ENCODE measurements at places on chromosomes 2 and 18.

GRCh38 chr2:180056367-180057118 lies 49.4 kb upstream of the CWC22 start:
- no peak for ATAC-seq

- no peak for ATAC-seq
Observed at GRCh38 chr2:109234355-109234754, 105.3 kb downstream of the SH3RF3 start.

DNA sequence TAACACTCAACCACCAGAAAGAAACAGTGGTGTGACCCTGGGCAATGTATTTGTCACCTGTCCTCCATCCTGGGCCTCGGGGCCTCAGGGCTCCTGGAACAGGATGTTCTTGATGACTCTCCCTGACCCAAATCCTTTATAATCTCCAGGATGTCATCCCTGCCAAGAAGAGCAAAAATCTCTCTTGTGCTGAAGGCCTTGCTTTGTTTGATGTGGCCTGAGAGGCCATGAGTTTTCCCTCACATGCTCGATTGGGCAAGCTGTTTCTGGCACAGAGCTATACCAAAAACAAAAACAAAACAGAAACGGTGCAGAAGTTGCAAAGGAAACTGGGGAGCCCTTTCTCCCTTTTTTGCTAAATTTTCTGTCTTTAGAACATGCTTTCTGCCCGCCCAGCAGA lies 35.7 kb upstream of the ST3GAL5 start:
- ATAC-seq = peak; percentile 28

DNA sequence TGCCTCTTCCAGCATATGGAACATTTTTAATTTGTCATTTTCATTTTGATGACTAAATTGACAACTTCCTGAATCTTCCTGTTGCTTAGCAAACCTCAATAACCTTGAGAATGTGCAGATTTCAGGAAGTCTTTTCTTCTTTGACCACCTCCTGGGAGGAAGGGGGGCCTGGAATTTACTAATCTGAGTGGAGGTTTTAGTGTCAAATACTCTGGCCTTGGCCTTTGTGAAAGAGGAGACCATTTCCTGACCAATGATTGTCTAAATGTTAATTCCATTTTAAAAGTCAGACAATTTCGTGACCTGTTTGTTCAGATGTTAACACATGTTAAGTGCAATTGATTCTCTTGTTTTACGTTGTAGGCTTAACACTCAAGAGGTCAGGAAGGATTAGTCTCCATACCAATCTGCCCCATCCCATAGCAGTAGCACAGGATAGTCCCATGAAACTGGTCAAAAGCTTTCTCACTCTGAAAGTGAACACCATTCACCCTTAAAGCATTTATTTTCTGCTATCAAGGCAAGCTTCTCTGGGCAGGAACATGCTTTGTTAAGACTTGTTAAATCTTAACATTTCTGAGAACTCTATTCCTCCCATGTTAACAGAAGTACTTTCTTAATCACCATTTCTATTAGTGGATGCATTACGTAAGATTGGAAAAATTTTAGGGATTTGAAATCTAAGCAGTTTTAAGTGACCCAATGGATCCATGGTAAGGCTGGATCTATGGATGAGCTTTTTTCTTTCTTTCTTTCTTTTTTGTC lies 219.6 kb downstream of the RND3 start:
- no peak for ATAC-seq

DNA sequence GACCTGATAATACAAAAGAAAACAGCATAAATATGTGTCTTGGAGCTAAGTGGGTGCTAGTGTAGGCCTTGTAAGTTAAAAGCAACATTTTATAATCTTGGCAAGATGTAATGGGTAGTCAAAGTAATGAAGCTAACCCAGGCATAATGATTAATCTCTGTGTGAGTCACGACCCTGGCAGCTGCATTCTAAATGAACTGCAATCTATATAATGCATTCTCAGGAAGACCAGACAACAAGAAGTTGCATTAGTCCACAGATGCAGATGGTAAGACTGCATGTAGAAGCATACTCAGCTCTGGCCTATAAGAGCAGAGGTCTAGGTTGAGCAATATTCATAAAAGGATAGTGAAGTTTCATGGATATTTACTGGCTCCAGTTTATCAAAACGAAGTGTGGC lies 85.6 kb upstream of the ETAA1 start:
- ATAC-seq = peak; percentile 90

DNA sequence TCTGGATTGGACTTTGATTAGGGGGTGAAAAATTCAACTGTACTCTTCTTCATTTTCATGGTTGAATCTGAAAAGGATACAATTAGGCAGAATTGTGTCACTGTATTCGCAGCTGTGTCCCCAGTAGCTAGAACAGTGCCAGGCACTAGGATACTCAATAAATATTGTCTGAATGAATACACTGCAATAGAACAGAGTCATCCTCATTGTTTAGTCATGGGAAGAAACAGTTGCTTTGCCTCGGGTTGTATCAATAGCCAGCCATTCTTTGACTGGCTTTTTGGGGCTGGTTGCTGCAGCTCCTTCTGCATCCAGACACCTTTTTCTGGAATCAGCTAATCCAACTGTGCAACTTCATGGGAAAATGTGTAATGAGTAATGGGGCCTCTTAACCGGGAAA lies 18.1 kb upstream of the DYNC1I2 start:
- no peak for ATAC-seq

DNA sequence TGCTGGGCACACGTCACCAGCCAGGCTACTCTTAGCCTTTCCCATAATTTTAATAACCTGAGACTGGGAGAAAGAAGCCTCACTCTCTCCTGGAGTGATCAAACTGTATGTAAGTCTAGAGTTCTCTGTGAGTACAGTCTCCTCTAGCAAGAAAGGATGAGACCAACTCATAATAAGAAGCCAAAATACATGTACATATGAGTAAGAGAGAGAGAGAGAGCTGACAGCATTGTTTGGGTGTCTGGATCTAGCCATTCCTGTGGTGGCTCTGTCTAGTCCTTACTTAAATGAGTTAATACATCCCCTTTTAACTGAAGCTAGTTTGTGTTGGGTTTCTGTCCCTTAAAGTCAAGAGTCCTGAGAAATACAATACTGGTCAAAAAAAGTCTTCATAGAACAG lies 26.0 kb upstream of the ANXA4 start:
- no peak for ATAC-seq

DNA sequence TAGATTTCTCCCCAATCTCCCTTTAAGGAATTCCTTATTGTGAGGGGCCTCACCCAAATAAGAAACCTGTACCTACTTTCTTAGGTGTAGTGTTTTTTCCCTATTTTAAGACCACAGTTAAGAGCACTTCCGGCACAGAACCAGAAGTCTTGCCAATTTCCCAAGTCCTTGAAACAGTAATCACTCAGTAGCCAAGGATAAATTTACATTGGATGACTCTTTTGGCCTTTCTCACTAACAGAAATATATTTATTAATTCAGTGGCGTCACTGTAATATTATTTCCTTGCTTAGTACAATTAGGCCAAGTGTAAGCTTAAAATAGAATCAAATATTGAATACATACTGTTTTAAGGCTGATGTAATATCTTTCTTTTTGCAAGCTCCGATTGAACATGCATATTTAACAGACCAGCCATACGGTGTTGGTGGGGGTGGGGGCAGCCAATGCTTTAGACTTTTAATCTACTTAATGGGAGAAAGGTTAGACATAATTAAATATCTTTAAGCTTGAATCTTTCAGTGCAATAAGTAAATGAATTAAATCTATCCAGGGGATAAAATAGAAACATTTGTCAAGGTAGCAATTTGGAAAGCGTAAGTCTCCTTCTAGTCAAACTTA lies 50.8 kb upstream of the ITGA6 start:
- ATAC-seq = peak; percentile 54

- ATAC-seq = no peak
Observed at GRCh38 chr2:230234122-230234722, 8.7 kb downstream of the SP140 start.

DNA sequence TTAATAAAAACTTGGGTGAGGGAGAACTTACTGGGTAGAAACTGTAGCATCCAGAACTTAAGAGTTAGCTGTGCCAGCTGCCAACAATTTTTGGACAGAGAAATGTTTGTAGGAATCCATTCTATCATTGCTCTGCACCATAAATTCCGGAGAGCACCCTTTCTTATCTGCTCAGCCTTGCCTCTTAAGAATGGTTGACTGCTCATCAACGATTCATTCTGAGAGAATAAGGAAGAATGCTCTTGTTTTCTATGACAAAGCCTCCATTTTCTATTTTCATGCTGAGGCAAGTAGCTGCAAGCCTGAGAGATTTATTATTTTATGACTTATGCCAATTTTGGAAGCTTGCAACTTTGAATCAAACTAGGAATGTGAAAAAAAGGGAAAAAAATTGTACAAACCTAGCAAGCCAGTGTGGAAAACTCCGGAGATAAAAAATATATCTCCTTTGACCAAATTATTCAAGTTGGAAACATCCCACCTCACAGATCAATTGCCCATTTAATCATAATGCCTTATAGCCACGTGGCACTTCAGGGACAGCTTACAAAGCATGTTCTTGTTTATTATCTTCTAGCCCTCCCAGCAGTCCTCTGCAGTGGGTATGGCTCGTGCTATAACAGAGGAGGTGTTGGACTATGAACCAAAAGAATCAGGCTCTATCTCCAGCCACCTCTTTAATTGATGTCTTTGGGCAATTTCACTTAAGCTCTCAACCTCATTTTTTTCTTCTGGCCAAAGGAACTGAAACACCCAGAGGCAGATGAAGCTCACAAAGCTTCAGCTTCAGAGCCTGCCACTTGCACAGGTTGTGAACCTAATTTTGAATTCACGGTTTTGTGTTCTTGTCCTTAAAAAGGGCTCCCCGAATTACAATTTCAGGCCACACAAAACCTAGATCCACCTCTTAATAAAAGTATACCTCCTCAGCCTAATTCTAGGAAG lies 40.9 kb upstream of the ATL2 start:
- no peak for ATAC-seq

- ATAC-seq = peak; percentile 93
Observed at GRCh38 chr2:9555297-9556120, at the start of gene ADAM17. Gene ADAM17, minus strand, starts transcription at chr2:9555830. Its CDS starts 225 bp downstream, at chr2:9555605.

- ATAC-seq = no peak
Observed at GRCh38 chr18:57518533-57518932, 68.0 kb downstream of the FECH start.

DNA sequence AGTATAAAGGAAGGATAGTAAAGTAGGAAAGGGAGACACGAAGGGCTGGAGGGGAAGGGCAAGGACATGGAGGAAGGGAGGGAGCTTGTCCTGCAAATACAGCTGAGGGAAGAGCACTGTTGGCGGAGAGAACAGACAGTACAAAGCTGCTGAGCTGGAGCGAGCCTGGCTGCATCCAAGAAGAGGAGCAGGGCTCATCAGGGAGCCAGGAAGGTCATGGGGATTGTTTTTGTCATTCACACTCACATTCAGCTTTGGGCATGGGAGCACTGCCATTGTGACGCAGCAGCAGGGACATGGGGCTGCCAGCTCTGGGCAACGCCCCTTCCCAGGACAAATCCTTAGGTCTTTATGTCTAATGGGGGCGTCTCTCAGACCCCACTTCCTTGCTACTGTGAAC lies 125.1 kb downstream of the COPS8 start:
- no peak for ATAC-seq

DNA sequence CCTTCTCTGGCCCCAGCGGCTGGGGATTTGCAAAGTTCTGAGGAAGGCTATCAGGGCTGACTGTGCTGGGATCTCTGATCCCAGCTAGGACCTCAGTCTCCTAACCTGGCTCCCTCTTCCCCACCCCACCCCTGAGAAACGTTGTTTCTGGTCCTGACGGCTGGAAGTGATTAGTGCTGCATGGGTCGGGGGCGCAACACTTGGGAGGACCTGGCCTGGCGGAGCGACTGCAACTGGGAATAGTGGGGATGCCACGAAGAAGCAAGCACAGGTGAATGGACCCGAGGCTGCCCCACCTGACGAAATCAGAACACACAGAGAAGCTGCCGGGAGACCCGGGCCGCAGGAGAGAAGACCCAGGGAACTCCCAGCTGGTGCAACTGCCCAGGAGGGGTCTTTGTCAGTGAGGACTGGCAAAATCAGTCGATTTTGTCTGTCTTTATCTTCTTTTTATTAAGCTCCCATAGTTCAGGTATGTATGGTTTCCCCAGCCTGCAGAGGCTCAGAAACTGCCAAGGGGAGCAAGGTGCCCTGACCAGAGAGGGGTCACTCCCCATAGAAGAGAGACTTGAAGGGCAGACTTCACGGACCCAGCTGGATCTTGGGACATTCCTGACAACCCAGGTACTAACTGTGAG lies 656 bp upstream of the LBX2 start:
- ATAC-seq = no peak

- ATAC-seq = no peak
Observed at GRCh38 chr2:8408560-8409460, 273.0 kb upstream of the ID2 start.

Measured in SK-N-SH treated with all-trans-retinoic acid at 6 μM for 48 hours (cell line).